ENCODE measurements at places on chromosomes 6 and 20. TPM values are rescaled to one million over a fixed set of nuclear protein-coding genes. Genes with fewer than 3 reads are reported as not detected.
A peak's percentile ranks its signal among the peaks of the same experiment; 100 is the strongest.

- no peak for DNase-seq
These were observed 449.6 kb upstream of the POU3F2 start for GRCh38 chr6:98384801-98385200.

PROKR2 gene
- not detected for total RNA-seq

CSTF1 gene
- total RNA-seq: 42.0 TPM

GRCh38 chr6:167093406-167093921 lies 29.4 kb upstream of the CCR6 start:
- no peak for DNase-seq

DNA sequence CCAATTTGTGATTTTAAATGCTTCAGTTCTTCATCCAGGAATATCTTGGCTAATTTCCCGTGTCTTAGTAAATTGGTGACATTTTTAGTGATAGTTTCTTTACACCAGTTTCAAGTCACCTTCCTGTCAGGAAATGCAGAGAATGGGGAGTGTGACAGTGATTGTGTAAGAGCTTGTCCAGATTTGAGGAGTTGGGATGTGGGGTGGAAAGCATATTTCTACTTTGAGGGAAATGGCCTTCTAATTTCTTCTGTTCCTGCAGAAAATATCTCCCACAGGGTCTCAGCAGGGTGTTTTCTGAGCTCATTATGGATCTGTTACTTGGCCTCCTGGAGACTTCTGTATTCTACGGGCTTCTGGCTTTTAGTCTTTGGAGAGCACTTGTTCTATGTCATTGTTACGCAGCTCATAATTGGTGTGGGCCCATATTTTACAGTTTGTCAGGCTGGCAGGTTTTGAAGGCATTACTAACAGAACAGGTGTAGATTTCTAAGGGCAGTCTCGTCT lies 65.6 kb downstream of the TMEM200A start:
- no peak for DNase-seq

HDGFL1 gene
- not detected for total RNA-seq

OR2H2 gene
- not detected for total RNA-seq

DNA sequence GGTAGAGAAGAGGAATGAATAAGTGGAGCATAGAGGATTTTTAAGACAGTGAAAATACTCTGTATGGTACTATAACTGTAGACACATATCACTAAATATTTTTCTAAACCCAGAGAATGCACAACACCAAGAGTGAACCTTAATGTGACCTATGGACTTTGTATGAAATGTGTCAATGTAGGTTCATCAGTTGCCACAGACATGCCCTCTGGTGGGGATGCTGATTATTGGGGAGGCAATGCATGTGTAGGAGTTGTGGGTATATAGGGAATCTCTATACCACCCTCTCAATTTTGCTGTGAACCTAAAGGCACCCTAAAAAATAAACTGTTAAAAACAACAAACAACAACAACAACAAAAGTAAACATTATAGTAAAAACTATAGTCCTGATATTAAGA lies 293.7 kb downstream of the RNF144B start:
- DNase-seq: no peak

DNA sequence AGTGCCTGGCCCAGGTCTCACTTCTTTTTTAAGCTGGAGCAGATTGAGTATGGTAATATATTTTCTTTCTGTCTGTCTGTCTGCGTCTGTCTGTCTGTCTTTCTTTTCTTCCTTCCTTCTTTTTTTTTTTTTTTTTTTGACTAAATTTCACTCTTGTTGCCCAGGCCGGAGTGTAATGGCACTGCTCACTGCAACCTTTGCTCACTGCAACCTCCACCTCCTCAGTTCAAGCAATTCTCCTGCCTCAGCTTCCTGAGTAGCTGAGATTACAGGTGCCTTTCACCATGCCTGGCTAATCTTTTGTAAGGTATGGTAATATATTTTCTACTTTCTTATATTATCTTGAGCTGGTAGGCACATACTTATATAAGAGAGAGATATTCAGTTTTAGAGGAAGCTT lies 196.3 kb upstream of the MARCKS start:
- no peak for DNase-seq

DNA sequence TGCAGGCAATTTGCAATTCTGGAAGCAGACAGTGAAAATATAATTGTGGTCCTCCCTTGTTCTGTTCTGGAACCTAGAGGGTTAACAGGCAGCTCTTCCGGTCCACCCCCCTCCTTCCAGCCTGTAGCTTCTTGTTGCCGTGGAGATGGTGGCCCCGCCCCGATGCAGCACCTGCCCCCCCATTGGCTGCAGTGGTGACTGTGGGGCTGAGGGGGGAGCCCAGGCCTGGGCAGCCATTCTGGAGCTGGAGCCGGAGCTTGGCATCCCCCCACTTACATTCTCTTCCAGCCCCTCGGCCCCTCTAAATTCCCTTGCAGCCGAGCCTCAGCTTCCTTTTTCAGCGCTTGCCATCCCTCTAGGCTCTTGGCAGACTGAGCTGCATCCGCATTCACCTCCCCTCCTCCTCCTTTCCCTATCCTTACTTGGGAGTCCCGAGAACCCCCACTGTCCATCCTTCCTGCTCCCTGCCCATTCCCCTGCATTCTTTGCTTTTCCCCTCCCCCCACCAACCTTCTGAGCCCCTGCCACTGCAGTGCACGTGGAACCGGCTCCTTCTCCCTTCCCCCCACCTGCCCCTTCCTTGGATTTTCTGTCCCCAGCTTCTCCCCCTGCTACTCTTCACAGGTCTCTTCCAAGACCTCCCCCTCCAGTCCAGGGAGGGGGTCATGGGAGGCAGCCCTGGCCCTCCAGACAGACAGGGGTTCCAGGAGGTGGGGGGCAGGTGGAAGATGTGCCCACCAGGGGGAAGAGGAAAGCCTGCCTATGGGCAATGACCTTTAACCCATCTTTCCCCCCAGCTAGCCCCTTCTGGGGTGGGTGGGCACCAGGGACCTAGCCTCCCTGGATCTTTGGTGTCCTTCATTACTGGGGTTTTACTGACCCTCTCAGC lies 11.4 kb downstream of the SYNGAP1 start:
- peak; percentile 84 for DNase-seq

- no peak for DNase-seq
These were observed 6.3 kb upstream of the PAX1 start for GRCh38 chr20:21699216-21699508.

DNA sequence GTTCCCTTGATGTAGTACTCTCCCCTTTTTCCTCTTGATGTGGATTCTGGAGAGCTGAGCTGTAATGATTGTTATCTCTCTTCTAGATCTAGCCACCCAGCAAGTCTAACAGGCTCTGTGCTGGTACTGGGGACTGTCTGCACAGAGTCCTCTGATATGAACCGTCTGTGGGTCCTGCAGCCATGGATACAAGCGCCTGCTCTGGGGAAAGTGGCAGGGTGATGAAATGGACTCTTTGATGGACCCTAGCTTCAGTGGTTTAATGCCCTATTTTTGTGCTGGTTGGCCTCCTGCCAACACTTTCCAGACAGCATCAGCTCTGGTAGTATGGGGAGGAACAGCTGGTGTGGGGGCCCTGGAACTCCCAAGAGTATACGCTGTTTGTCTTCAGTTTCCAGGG lies 216.3 kb downstream of the ADGRG6 start:
- DNase-seq: no peak

DNA sequence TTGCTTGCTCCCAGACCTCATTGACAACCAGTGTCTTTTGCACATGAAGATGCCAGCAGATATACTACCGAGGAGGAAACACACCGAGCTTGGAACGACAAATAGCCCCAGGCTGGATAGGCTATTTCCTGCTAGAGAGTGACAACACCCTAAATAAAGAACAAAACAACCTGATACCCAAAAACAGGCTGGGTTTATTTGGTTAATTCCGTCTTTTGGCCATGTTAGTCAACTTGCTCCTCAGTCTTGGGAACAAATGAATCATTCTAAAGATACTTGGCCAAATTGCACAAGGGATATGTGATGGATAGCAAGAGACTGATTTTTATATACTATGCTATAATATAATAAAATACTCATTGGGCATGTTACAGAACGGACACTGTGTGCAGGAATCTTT lies 11.5 kb upstream of the MUC22 start:
- no peak for DNase-seq

GRCh38 chr20:44264287-44264686 lies 17.2 kb downstream of the GDAP1L1 start:
- no peak for DNase-seq

CST4 gene
- not detected for total RNA-seq

DNA sequence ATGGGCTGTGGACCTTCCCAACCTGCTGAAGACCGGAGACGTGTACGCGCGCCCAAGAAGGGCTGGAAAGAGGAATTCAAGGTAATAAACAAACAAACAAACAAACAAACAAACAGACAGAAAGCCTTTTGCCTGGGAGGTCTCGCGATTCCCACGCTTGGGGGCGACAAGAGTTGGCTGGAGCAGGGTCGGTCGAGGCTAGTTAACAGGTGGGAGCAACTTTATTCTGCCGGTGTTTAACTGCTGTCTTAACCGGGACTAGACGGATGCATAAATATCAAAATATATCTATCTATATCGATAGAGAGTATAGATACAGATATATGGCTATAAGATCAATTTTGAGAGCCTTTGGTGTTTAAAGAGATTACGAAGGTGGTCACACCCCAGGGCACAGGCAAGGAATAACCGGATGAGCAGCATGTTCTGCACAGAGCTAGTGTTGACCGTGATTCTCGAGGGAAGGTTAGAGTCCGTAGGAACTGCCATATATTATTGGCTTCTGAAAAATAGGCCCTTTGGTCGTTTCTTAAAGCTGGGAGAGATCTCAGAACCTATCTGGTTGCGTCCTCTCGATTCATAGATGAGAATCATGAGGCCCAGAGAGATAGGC lies 514 bp downstream of the STMND1 start:
- DNase-seq: no peak

ADAM33 gene
- total RNA-seq: 0.23 TPM

DNA sequence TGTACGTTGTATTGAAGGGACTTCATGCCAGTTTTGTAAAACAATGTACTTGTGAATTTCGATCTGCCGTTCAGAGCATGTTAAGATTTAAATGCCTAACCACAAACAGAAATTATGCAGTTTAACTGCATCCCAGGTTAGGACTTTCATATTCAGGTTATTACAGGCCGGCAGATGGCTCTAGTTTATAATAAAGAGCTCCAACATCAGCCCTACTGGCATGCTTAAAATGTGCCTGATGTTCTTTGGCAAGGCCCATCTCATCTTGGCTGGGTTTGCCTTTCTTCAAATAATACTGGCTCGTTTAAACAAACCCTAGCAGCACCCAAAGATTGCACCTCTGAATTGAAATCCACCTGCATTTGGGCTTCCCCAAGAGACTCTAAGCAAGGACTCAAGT lies 169.3 kb upstream of the RIN2 start:
- no peak for DNase-seq

DNA sequence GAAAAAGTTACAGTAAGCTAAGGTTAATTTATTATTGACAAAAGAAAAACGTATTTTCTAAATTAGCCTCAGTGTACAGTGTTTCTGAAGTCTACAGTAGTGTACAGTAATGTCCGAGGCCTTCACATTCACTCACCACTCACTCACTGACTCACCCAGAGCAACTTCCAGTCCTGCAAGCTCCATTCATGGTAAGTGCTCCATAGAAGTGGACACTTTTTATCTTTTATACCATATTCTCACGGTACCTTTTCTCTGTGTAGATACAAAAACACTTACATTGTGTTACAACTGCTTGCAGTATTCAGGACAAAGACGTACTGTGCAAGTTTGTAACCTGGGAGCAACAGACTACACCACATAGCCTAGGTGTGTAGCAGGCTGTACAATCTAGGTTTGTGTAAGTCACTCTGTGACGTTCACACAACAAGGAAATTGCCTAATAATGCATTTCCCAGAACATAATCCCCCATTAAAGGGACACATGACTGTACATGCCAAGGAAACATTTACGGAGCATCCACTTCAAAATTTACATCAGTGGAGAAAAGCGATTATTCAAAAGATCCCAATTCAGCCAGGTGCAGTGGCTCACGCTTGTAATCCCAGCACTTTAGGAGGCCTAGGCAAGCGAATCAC lies 133.4 kb downstream of the BANF2 start:
- no peak for DNase-seq

OPRM1 gene
- total RNA-seq: not detected

GRCh38 chr6:116799945-116800344 lies 28.9 kb downstream of the GPRC6A start:
- no peak for DNase-seq

DNA sequence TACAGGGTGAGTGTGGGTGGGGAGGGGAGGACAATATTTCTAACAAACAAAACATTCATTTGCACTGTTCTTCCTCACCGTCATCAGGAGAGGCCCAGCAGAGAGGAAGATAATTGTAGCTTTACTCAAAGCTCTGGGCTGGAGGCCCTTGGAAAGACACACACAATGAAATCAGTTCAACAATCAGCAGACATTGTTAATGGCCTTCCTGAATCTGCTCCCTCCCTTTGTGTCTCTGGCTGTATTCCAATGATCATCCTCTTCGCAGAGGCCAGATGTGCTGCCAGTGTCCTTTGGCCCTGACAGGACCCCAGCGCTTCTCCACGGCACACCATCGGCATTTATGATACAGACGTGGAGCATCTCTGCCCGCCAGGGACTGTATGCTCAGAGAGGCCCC lies 44.6 kb upstream of the LRFN2 start:
- DNase-seq: no peak

ENPP4 gene
- total RNA-seq: 6.1 TPM

ZSCAN31 gene
- 3.7 TPM for total RNA-seq

EZR gene
- total RNA-seq: 125 TPM

FAM110A gene
- 7.2 TPM for total RNA-seq

GRCh38 chr20:5072756-5073659 lies 46.8 kb downstream of the PCNA start:
- DNase-seq: no peak

- no peak for DNase-seq
These were observed 18.3 kb downstream of the CCNC start for GRCh38 chr6:99550046-99550748.

GRCh38 chr20:10949930-10950783 lies 276.4 kb upstream of the JAG1 start:
- no peak for DNase-seq

GRCh38 chr20:59662161-59662560 lies 57.8 kb downstream of the PHACTR3 start:
- no peak for DNase-seq

CAGE1 gene
- not detected for total RNA-seq

DNA sequence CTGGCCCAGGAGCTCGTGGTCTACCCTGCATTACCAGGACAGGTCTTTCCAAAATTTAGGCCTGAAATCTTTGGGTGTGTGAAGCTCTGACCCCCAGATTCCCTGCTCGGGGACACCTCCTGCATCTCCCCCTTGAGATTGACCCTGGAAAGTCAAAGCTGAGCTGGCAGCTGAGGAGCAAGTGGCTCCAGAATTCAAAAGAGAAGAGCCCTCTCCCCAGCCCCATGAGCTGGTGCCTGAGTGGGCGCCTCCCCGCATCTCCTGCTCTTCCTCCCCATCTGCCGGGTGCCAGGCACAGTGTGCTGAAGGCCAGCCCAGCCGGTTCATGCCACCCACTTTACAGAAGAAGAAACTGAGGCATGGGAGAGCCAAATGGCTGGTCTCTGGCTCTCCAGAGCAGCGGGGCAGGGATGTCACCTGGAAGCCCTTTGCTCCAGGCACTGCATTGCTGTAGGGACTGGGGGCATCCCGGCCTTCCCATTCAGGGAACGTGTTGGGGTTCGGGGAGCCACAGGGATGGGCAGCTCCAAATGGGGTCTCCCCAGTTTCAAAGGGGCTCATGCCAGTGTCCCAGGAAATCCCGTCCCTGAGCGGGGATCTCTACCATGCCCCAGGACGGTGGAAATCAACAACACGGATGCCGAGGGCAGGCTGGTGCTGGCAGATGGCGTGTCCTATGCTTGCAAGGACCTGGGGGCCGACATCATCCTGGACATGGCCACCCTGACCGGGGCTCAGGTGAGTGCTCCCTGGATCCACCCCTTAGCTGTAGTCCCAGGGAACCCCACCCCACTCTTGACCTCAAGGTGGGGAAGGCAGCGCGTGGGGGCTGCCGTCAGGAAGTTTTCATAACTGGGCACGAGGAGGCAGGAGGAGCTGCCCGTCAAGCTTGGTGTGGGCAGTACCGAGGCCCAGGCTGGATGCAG lies 20.5 kb downstream of the NPEPL1 start:
- no peak for DNase-seq

Measured in endothelial cell (in vitro differentiated cells).